Fibroblast of lung (primary cell): ENCODE measurements at places on chromosomes 16 and 17.
A peak's percentile ranks its signal among the peaks of the same experiment; 100 is the strongest.

- no peak for DNase-seq
Measured at GRCh38 chr16:85484347-85485300, 128.5 kb upstream of the GSE1 start.

DNA sequence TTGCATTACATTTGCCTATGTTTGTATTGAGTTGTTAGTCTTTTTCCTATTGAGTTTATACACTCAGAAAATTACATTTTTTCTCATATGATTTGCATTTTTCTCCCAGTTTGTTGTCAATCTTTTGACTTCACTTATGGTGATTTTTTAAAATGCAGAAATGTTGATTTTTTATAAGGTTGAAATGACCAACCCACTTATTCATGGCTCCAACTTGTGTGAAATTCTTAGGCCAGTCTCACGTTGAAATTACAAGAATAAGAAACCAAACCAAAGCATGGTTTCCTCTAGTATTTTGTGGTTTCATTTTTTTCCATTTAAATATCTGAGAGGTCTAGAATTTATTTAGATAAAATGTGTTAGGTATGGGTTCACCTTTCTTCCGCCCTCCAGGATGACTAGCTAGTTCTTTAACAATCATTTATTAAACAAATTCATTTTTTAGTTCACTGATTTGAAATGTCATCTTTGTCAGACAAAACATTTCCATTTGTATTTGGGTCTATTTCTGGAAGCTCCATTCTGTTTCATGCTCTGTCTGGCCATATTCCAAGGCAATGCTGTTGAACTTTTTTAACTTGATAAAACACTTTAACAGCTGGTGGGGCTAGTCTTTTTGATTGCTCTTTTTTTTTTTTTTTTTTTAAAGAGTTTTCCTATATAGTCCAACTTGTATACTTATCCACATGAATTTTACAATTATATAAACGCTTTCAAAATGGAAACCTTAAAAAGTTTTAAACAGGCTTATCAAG, 40.0 kb downstream of the FAM20A start:
- DNase-seq = no peak

GRCh38 chr17:65283704-65284103, 146.5 kb downstream of the RGS9 start:
- DNase-seq = peak; percentile 75

DNA sequence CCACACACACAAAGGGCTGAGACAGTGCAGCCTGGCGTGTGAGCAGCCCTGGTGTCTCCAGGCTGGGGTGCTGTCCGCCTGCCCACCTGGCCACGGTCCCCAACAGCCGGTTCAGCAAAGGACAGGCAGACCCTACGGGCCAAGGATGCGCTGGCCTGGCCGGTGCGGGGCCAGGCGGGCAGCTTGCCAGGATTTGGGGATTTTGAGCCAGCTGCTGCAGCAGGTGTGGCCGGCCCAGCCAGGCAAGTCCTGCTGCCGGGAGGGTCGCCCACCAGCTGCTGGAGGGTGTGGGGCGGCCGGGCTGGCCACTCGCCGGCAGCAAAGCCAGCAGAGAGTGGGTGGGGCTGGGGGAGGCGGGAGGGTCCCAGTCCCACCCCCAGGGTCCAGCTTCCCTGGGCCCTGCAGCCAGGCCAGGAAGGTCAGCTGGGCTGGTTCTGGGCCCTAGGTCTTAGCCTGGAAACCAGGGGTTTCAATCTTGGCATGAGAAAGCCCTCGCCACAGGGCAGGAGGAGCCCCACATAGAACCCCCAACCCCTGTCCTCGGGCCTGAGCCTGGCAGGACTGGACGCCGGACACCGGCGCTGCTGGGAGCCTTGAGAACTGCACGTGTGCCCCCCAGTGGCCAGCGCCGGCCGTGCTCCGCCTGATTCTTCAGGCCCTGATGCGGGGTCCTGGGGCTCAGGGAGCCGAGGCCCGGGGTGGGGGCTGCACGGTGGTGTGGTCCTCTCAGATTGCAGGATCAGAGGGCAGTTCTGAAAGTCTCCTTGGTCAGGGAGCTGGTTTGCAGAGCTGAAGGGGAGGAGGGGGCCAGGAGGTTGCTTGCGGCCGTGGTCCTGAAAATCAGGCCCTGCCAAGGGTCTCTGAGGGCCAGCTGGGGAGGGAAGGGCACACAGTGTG, 17.6 kb upstream of the SSTR5 start:
- DNase-seq = peak; percentile 23

GRCh38 chr16:31182391-31182790, 2.5 kb downstream of the FUS start:
- DNase-seq = no peak

GRCh38 chr16:12901597-12902461, at the start of gene SHISA9:
SHISA9 (plus strand) TSS chr16:12901598.
- DNase-seq = no peak

GRCh38 chr17:29116804-29117753, 63.1 kb downstream of the MYO18A start:
- peak; percentile 41 for DNase-seq

- no peak for DNase-seq
Measured at GRCh38 chr16:56382901-56383355, 42.4 kb downstream of the AMFR start.

GRCh38 chr17:3012926-3013581, 50.4 kb downstream of the OR1D5 start:
- DNase-seq = peak; percentile 65
